ENCODE measurements at places on chromosomes 12 and 14. TPM values are rescaled to one million over a fixed set of nuclear protein-coding genes. Genes with fewer than 3 reads are reported as not detected.
A peak's percentile ranks its signal among the peaks of the same experiment; 100 is the strongest.

The GTF2A1 gene
- total RNA-seq: 32.1 TPM

DNA sequence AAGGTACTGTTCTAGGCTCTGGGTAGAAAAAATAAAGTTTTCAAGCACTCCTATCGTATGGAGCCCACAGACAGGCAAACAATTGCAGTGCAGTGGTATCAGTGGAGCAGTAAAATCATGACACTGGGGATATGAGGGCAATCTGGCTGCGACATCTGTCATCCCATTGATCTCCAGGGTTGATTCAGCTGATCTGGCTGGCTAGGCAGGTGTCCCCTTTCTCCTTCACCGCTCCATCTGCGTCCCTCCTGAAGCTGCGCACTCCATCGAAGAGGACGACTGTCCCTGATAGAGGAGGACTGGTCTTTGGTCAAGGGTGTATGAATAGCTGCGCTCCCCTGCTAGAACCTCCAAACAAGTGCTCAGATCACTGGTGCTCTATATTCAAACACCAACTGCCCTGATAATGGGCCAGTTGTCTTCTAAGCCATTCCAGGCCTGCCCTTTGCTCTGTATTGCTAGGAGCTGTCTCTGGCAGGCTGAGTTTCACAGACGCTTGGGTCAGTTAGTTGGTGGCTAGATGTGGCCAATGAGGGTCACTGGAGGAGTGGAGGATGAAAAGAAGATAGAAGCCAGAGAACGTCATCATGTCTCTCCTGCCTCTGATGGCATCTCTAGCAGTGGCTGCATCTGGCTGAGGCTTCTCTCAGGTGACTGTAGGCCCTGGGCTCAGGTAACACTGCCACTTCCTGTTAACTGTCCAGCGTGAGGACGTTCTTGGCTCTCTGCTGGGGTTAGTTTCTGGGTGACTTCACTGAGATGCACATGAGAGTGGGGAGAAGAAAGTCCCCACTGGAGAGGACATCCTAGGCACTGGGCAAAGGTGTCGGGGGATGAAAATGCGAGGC is 205.0 kb upstream of the FOXN3 start:
- H3K4me3 ChIP-seq: no peak overlapping the region
- H3K27me3 ChIP-seq: no peaks in the 10 kb centered on the region
- no peak for DNase-seq
- H3K4me1 ChIP-seq: no peaks in the 10 kb centered on the region
- H3K27ac ChIP-seq: no peak overlapping the region
- no peaks in the 10 kb centered on the region for H3K36me3 ChIP-seq

DNA sequence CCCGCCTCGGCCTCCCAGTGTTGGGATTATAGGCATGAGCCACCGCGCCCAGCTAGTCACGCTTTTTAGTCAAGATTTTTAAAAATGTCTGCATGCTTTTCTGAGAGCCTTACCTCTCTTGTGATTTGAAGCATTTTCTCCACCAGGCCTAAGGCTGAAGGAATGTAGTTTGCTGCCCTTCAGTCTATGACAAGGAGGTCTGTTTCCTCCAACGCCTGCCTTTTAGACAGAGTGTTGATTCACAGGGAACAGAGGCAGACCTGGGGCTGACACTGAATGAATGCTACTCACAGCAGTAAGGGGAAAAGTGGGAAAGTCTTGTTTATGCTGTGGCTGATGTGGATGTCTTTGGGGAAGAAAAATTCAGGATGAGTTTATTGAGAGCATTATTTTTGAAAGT is 27.2 kb upstream of the MDM2 start:
- no peak overlapping the region for H3K27ac ChIP-seq
- no peaks in the 10 kb centered on the region for H3K4me1 ChIP-seq
- no peaks in the 10 kb centered on the region for H3K36me3 ChIP-seq
- H3K27me3 ChIP-seq: no peaks in the 10 kb centered on the region
- no peak for DNase-seq

The ANG gene
- 22.1 TPM for total RNA-seq

The PLA2G1B gene
- 0.91 TPM for total RNA-seq

DNA sequence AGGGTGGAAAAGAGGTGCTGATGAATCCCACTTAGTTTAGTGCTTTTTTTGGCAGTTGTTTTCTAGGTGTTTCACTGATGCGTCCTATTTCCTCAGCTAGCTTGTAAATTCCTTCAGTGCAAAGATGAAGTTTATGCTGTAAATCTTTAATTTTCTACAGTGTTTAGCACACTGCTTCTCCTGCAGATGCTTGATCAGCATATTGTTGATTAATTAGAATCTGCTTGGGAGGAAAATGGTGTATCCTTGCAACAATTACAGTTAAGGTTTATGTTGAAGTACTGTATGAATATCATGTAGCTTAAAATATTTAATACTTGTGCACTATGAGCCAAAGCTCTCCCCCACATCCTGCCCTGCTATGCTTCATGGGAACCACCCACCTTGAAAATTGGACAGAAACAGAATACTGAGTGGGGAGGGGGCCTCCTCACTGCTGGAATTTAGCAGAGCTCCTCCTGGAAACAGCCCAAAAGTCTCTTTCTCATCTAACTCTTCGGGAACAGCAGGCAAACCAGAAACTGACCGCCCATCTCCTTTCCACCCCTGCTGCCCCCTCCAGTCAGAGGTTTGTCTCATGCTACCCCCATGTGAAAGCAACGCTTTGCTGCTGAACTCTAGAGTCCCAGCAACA is 20.3 kb upstream of the DHRS4 start:
- H3K36me3 ChIP-seq: no peaks in the 10 kb centered on the region
- DNase-seq: no peak
- no peaks in the 10 kb centered on the region for H3K27me3 ChIP-seq

- H3K4me3 ChIP-seq: no peak overlapping the region
- DNase-seq: no peak
- H3K4me1 ChIP-seq: no peaks in the 10 kb centered on the region
- H3K27me3 ChIP-seq: no peaks in the 10 kb centered on the region
These were observed 45.4 kb downstream of the JAG2 start for GRCh38 chr14:105123064-105123665.

The RERG gene
- total RNA-seq: 70.5 TPM

DNA sequence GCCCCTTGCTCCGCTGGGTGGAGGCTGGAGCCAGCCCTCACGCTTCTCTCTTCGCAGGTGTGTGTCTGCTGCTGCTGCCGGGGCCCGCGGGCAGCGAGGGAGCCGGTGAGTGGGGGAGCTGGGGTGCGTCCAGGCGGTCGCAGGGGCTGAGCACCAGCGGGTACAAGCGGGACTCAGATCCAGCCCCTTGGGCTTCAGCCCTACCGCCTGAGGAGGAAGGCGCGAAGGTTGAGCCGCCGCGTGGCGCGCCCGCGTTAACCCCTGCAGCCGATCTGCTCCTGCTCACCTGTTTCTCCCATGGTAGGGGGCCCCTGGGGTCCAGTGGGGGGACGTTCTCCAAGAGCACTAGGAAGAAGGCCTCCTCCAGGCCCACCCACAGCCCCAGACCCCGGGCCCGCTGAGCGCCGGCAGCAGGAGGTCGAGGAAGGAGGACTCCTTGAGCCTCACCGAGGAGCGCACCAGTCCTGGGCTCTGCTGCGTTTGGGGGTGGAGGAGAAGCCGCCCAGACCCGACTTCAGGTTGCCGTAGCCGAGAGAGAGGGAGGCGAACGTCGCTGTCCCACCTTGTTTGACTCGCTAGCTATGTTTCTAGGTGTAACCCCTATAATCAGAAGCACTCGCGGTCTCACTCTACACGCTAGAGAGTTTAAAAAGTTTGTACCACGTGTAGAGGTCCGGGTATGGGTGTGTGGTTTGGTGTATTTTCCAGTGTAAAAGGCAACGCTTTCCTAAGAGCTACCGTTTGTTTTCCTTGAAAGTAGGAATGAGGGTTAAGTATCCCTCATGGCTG is 834 bp downstream of the COCH start:
- H3K4me1 ChIP-seq: no peaks in the 10 kb centered on the region
- no peaks in the 10 kb centered on the region for H3K36me3 ChIP-seq
- no peak for DNase-seq
- no peak overlapping the region for H3K27ac ChIP-seq
- H3K4me3 ChIP-seq: peak overlapping the region; percentile 46

The UBE2N gene
- total RNA-seq: 57.1 TPM

The SMOC1 gene
- total RNA-seq: 5.6 TPM

The CCDC38 gene
- total RNA-seq: not detected

DNA sequence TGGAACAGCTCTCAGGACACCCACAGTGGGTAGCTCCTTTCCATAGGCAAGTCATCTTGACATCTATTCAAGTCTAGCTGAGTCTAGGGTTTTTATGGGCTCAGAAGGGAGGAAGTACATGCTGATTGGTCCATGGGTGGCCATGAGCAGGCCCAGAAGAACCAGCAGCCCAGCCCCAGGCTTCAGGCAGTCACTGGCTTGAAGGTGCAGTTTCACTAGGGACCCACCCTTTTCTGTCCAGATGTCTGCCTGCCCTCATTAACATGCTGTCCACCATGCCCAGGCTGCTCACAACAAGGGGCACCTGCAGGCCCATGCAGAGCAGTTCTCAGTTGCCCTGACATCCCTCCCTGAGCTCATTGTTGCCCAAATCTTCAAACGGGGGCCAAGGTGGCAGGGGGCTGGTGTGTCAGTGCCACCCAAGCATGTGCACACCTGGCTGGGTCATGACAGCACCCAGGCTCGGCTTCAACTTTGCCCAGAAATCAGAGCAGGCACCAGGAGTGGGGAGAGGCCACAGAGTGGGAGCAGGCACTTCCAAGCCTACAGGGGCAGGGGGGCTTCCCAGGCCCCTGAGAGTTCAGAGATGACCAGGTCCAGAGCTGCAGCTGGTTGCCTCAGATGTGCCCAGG is 18.7 kb upstream of the LGR5 start:
- no peak for DNase-seq
- H3K36me3 ChIP-seq: no peaks in the 10 kb centered on the region
- H3K4me3 ChIP-seq: no peak overlapping the region

DNA sequence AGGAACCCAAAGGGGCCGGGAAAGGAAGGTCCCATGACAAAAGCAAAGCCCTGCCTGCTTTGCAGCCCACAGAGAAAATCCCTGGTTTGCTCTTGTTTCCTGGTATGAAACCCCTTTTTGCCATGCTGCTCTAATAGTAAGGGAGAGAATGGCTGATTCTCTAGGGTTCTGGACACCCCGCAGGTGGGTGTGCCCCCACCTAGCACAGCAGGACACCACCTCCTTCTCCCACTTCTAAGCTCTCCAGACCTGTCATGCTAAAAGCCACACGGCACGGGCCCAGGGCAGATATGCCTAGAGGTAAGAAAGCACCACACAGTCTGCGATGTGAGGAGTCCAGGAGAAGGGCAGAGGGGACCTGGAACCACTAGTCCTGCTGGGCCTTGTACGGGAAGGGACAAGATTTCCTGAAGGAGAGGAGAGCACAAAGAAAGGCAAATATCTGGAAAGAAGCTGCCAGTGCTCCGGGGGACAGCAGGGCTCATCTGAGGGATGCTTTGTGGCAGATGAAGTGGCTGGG is 113.3 kb downstream of the BCL11B start:
- H3K4me1 ChIP-seq: no peaks in the 10 kb centered on the region
- no peak overlapping the region for H3K4me3 ChIP-seq
- no peak overlapping the region for H3K27ac ChIP-seq
- H3K36me3 ChIP-seq: no peaks in the 10 kb centered on the region
- H3K27me3 ChIP-seq: peaks cover 2% of the 10 kb centered on the region
- no peak for DNase-seq

The RND1 gene
- 3.7 TPM for total RNA-seq

The ASCL1 gene
- not detected for total RNA-seq

The GPR132 gene
- total RNA-seq: 5.0 TPM

- no peaks in the 10 kb centered on the region for H3K27me3 ChIP-seq
- DNase-seq: no peak
- H3K4me1 ChIP-seq: no peaks in the 10 kb centered on the region
- H3K4me3 ChIP-seq: no peak overlapping the region
- no peak overlapping the region for H3K27ac ChIP-seq
These were observed 93.7 kb upstream of the WSCD2 start for GRCh38 chr12:108035372-108035771.

The GRIP1 gene
- 0.88 TPM for total RNA-seq

- H3K27me3 ChIP-seq: no peaks in the 10 kb centered on the region
- DNase-seq: no peak
- H3K4me3 ChIP-seq: no peak overlapping the region
- no peak overlapping the region for H3K27ac ChIP-seq
These were observed 4.0 kb upstream of the RESF1 start for GRCh38 chr12:31954925-31955858.

GRCh38 chr12:15856097-15856982 is 25.8 kb upstream of the STRAP start:
- H3K4me1 ChIP-seq: no peaks in the 10 kb centered on the region
- no peak overlapping the region for H3K4me3 ChIP-seq
- H3K36me3 ChIP-seq: no peaks in the 10 kb centered on the region
- H3K27me3 ChIP-seq: no peaks in the 10 kb centered on the region
- no peak overlapping the region for H3K27ac ChIP-seq

DNA sequence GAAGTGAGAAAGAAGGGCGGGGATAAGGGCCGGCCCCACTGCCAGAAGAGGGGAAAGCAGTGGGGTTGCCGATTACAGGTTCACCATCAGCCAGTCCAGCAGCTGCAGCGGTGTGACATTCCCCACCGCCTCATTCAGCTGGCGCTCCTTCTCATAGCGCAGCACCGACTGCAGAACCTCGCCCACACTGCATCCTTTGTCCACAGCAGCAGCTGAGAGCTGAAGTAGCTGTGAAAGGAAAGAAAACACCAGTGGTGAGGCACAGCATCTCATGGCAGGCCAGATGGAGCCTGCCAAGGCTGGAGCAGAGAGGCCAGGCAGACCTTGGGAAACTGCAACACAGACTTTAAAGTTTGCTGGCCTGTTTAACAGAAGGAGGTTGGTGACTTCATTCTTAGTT is 33.2 kb downstream of the AKAP3 start:
- peaks cover 9% of the 10 kb centered on the region for H3K36me3 ChIP-seq
- no peak overlapping the region for H3K4me3 ChIP-seq
- no peaks in the 10 kb centered on the region for H3K27me3 ChIP-seq
- H3K27ac ChIP-seq: no peak overlapping the region

- no peaks in the 10 kb centered on the region for H3K36me3 ChIP-seq
- DNase-seq: no peak
- H3K27me3 ChIP-seq: no peaks in the 10 kb centered on the region
- no peak overlapping the region for H3K4me3 ChIP-seq
- no peaks in the 10 kb centered on the region for H3K4me1 ChIP-seq
- no peak overlapping the region for H3K27ac ChIP-seq
These were observed 131.6 kb upstream of the SOX5 start for GRCh38 chr12:24081092-24081529.

GRCh38 chr12:67002720-67003119 is 266.4 kb upstream of the CAND1 start:
- DNase-seq: no peak
- H3K4me1 ChIP-seq: no peaks in the 10 kb centered on the region
- no peak overlapping the region for H3K27ac ChIP-seq

The FGF6 gene
- total RNA-seq: not detected

The BIN2 gene
- 11.7 TPM for total RNA-seq

- no peak for DNase-seq
- no peaks in the 10 kb centered on the region for H3K36me3 ChIP-seq
- H3K4me3 ChIP-seq: no peak overlapping the region
- no peaks in the 10 kb centered on the region for H3K27me3 ChIP-seq
- no peaks in the 10 kb centered on the region for H3K4me1 ChIP-seq
These were observed 284.7 kb downstream of the DAD1 start for GRCh38 chr14:22304326-22304725.

DNA sequence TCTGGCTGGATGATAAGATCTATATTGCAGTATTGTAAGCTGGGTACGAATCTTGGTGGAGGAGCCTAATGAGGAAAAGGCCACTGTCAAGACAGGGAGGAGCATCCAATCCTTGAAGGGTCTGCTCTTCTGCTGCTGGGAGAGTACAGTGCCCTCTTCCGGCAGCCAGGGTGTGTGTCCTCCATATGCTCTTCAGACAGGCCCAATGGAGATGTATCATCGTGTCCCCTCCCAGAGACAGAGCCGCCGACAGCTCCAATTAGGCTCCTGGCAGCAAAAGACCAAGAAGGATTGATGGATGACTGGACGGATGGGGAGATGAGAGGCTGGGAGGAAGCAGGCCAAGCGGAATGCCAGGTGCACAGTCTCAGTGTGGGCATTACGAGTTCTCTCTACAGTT is 51.6 kb upstream of the PIWIL1 start:
- peaks cover 2% of the 10 kb centered on the region for H3K27me3 ChIP-seq
- H3K4me1 ChIP-seq: no peaks in the 10 kb centered on the region
- H3K27ac ChIP-seq: no peak overlapping the region
- no peak for DNase-seq

Measured in aorta (tissue), 5 donors.